BJ (cell line): ENCODE measurements at places on chromosomes 16 and 17.

DNA sequence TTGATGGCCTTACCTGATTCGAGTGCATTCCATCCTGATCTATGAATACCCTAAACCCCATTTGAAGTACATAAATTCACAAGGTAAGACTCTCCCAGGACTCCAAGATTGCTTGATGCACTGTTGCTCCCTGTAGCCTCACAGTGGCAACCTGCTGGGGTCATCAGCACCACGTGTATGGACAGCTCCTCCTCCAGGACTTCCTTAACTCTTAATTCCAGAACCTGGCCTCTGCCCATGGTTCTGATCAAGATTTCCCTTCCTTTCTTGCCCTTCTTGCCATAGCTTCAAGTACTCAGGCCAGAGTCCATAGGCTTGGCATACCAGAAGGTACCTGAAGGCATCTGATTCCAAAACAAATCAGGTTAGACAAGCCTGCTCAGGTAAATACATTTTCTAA, 34.0 kb upstream of the NLK start:
- DNase-seq = no peak

GRCh38 chr16:72721981-72722380, 325.9 kb downstream of the ZFHX3 start:
- no peak for DNase-seq

GRCh38 chr17:48930435-48930873, 14.2 kb downstream of the SNF8 start:
- DNase-seq = no peak

DNA sequence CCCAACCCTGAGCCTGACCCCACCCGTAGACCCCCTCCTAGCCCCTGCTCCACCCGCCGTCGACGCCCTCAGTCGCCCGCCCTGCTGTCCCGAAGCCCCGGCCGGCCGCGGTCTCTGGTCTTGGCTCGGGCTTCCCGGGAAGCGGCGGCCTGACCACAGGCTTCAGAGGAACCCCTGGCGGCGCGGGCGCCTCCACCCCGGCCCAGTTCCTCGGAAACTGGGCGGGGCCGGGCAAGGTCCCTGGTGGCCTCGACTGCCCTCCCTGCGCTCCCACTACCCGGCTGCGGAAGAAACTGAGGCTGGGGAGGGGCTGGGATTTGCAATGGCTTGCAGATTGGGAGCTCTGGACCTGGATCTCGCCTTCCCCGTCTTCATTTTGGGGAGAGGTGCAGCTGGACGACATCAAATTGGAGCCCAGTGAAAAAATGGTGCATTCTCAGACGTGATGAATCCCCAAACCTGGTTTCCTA, 692 bp upstream of the SOCS1 start:
- DNase-seq = no peak

- DNase-seq = no peak
These were observed 93.0 kb upstream of the ZFHX3 start for GRCh38 chr16:73140929-73141328.

GRCh38 chr17:35235917-35236316, 7.0 kb upstream of the SLFN5 start:
- no peak for DNase-seq

DNA sequence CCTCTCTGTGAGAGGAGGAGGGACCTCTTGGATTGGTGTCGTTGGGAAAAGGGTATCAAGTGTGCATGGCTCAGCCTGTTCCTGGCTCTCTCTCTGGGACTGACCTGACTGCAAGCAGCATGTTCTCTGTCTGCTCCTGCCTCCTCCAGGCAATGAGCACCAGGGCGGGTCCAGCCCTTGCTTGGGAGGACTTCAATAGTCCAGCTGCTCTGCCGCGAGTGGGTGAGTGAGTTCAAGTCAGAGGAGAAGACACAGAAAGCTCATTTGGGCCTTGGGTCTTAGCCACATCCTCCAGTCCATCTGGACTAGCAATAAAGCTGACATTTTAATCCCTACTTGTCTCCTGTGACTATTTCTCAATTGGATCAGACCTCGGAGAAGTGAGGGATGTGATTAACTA, 25.2 kb upstream of the TNS4 start:
- DNase-seq = no peak

DNA sequence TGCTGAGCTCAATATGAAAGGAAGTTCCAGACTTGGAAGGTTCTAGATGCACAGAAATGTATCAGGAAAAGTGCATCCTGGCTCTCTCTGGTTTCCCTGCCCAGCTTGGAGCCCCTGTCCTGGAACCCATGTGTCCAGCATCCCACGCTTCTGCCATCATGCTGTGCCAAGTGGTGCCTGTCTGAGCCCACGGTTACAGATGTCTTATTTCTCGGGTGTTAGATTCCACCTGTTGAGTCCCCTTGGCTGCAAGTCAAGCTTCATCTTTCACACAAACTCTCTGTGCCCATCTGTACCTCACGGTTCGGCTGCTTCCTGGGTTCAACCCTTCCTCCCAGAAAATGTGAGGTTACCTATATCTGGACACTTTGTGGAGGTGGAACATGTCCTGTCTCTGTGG, 22.5 kb downstream of the OR1D5 start:
- DNase-seq = no peak

DNA sequence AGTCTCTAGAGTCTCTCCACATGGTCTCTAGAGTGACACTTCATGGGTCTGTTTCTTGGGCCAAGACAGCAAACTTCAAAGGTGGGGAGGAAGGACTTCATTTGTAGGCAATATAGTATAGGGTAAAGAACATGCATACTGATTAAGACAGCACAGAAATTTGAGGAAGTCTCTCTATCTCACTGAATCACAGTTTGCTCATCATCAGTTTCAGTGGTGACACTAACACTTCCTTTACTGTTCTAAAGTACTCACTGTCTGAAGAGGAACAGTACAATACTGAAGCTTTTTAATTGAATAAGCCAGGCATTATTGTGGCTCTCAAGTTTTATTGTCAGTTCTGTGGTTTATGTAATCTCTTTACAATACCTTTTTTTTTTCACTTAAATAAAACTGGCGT, 656.4 kb upstream of the CDH8 start:
- DNase-seq = no peak

DNA sequence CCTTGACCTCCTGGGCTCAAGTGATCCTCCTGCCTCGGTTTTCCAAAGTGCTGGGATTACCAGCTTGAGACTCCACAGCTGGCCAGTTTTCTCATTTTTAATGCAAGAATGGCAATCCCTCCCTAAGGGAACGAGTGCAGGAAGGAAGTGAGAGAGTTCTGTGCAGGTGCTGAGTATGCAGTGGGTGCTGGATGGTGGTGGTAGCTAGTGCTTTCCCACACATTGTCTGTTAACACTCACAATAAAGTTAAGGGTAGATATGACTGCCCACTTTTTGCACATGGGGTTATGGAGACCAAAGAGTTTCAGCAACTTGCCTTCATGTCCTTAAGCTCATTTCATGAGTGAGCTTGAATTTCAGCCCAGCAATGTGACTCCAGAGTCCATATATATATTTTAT, 18.5 kb downstream of the RGS9 start:
- no peak for DNase-seq

- no peak for DNase-seq
These were observed 800 bp downstream of the NOD2 start for GRCh38 chr16:50694206-50694605.

GRCh38 chr17:63483038-63483437, 6.2 kb downstream of the ACE start:
- no peak for DNase-seq

- DNase-seq = no peak
These were observed 572 bp downstream of the KSR1 start for GRCh38 chr17:27456681-27457359.

- no peak for DNase-seq
These were observed 12.9 kb upstream of the SEC14L1 start for GRCh38 chr17:77127735-77128361.

DNA sequence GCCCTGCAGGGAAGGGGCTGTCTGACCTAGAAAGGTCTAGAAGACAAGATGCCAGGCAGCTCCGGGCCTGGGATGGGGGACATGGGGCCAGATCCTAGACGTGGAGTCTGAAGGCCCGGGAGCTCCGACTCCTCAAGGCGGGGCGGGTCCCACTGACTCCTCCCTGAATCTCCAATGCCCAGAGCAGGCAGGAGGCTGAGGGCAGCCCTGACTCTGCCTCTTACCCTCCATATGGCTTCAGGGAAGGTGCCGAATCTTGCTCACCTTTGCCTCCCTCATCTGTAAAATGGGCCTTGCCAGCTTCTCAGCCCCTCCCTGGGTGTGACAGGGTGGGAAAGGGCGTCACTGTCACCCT, 14.8 kb downstream of the VASN start:
- no peak for DNase-seq

DNA sequence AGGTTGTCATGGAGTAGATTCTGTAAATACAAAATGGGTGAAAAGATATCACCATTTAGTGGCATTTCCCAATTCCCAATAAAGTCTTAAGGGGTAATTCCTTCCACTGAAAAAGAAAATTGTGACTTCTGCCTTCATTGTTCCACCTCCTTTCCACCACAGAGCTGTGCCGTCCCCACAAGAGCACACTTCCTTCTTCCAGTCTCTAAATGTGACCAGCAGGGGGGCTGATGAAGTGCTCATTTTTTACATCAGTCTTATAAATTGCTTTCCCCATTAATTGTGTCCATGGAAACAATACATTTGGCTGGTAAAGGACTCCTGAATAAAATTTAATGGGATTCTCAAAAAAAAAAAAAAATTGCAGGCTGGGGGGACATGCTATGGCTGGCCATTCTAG, 260.8 kb upstream of the PSMD7 start:
- no peak for DNase-seq

DNA sequence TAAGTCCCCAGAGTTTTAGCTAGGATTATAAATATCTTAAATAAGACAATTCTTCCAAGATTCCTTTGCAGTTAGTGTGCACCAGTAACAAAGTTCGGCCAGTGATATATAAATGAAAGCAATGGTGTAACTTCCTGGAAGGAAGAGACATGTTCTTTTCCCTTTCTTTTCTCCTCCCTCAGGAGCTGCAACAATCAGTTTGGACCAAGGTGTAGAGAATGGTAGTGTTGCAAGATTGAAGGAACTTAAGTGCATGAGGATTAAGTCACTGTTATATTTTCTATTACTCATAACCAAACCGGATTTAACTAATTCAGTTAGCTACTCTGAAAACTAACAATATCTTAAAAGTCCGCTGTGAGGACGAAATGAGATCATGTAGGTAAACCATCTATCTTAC, 68.9 kb upstream of the KCNJ16 start:
- no peak for DNase-seq

- DNase-seq = no peak
These were observed 6.1 kb upstream of the HNF1B start for GRCh38 chr17:37750768-37751475.

DNA sequence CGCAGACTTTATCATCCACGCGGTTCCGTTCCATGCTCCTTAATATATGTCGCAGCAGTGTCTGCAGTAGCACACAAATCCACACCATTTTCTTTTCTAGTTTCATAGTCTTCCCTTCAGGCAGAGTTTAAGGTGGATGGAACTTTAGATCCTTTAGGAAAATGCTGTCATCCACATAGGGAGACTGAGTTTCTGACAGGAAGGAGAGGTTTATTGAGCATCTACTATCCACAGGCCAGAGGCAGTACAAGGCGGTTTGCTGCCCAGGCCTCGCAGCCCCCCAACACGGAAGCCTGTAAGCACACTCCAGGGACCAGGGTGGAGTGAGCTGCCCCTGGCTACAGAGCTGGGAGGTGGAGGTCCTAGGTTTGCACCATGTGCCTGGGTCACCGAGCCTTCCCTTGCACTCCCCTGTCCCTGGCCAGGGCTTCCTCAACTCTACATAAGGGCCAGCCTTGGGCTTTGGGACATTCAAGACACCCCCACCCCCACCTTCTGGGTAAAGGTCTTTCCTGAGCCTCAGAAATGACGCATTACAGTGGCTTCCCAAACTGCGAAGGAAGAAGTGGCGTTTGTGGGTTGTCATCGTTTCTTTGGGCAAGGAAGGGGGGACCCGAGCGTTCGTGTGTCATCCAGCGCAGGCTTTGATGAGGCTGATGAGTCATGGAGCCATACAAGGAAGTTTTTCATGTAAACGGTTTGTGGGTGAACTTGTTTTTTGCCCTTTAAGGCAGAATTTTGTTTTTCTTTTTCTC, 146.5 kb upstream of the PLCG2 start:
- DNase-seq = no peak

DNA sequence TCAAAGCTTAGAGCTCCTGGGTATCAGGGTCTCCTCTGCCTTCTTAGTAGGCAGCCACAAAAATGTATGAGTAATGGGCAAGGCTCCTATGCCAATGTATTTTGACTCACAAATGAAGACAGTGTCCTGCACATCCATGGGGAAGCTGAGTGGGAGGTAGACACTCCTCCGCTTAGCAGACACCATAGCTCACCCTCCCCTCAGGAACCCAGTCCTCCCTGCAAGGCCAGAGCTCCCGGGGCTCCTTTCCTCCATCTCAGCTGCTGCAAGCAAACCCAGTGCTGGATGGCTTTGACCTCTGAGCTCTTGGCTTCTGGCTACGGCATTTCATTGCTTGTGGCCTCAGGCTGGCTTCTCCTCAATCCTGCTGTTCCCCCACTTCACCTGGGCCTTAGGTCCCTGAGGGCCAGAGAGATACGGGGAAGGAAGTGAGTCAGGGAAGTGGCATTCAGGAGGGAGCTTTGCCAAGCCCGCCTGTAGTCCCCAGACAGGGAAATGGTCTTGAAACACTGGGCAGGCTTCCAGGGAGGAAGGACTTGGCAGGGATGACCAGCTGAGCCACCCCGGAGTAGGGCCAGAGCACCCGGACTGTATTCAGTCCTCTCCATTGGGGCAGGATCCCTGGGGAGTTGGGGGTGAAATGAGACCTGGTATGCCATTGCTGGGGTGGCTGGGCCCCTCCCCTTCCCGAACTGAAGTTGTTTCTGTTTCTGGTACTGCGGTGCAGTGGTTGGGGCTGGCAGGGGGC, 4.5 kb downstream of the ABCC3 start:
- DNase-seq = peak; percentile 75

DNA sequence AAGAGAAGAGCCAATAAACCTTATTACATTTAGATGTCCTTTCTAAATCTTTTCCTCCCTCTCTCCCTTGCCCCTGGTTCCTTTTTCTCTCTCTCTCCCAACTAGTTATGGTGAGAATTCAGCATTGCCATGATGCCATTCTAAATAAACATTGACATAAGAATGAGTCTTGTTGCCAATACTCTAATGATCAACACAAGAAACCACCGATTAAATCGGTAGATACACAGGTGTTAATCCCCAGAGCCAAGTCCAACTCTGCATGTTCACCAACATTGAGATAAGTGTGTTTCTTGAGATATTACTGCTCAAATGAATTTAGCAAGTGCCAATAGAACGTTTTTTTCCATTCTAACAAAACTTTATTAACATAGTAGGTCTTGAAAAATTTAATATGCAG, 412.1 kb downstream of the KCNJ2 start:
- DNase-seq = no peak

GRCh38 chr17:38751144-38751807, 1.3 kb upstream of the PSMB3 start:
- no peak for DNase-seq

DNA sequence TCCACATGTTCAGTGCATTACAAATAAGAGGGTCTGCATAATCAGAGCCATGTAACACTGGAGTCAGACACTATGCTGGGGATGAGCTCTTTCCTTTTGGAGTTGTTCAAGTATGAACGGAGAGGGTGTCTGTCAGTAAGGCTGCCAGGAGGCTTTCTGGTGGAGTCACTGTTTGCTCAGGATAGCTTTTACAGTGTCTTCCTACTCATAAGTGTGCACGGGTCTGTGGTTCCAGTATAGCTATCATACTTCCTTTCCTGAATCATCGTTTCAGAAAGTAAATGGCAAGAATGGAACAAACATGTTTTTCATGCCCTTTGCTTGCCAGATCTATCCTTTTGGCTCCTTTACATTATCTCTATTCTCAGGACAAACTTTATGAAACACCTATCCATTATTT, 152.7 kb upstream of the CDH11 start:
- peak; percentile 7 for DNase-seq
